ENCODE measurements at places on chromosomes 7 and 10.

DNA sequence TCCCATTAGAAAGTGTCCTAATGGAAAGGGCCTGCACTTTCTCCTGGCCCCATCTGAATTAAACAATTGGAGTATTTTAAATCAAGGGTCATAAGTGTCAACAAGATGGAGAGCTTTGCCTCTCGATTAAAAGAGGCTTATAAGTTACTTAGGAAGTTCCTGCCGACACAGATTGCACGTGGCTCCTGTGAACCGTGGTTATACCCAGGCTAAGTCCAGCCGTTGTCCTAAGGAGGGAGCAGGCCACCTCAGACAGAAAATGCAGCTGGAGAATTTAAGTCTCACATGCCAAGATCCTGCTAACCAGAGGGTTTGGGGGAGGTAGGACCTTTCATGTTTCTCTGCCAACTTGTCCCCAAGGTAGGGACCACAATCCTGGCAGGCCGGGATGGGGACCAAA, 626.5 kb upstream of the GALNT17 start:
- no peak for DNase-seq

- no peak for DNase-seq
Observed at GRCh38 chr10:131021969-131022368, 289.6 kb downstream of the TCERG1L start.

- no peak for DNase-seq
Observed at GRCh38 chr10:17203416-17203815, 1.9 kb upstream of the TRDMT1 start.

DNA sequence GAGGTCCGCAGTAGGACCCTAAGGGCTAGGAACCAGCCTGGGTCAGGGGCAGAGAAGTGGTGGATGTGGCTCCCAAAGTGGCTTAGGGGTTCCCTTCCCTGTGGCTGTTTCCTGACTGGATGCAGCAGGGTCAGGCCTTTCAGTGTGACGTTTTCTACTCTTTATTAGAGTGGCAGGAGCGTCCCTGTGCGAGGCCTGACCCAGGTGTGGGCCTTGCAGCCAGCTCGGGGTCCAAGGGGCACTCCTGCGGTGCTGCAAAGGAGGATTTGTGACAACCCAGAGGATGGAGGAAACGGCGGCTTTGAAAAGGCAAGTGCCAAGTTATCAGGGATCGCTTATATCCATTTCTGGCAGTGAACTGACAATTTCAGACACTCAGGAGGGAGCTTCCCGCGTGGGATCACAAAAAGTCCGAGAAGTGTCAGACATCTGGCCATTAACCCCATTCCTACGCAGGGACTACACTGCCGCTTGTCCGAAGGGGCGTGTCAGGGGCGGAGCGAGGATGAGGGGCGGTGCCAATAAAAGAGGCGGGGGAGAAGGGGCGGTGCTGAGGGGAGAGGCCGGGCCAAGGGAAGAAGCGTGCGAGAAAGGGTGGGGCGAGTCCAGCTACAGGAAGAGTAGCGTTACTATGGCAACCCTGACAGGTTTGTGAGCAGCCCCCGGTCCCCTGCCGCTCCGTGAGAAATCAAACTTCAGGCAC, 98.8 kb upstream of the ZNF722 start:
- peak; percentile 46 for DNase-seq

DNA sequence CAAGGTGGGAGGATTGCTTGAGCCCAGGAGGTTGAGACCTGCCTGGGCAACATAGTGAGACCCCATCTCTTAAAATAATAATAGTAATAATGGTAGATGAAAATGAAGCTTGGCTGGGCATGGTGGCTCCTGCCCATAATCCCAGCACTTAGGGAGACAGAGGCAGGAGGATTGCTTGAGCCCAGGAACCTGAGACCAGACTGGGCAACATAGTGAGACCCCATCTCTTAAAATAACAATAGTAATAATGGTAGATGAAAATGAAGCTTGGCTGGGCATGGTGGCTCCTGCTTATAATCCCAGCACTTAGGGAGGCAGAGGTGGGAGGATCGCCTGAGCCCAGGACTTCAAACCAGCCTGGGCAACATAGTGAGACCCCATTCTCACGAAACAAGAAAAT, 49.5 kb upstream of the LMTK2 start:
- no peak for DNase-seq

DNA sequence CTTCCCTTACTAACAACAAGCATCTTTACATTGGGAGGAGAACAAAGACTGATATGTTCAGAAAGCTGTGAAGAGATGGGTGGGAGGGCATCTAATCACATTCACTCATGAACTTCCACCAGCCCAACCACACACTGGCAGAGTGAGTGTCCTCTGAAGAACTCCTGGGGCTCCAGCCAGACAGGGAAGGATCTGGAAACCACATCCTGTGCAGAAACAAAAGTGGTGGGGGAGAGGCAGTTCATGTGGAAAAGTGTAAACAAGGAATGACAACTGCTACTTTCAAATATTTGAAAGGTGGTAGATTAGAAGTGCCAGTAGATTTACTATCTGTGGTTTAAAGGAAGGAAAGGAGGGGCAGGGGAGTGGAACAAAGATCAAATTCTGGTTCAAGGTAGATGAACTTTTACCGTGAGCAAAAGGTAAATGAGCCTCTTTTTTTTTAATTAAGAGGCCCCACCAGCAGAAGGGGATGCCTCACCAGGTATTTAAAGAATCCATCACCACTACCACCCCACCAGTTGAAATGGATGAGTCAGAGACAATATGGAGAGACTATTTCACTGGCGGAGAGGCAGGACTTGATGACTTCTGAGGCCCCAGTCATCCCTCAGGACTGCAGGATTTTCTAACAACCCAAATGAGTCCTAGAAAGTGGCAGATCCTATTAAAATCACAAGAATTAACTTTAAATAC, 34.5 kb downstream of the GOT1 start:
- no peak for DNase-seq

GRCh38 chr7:31478721-31479120, 35.2 kb upstream of the ITPRID1 start:
- no peak for DNase-seq

DNA sequence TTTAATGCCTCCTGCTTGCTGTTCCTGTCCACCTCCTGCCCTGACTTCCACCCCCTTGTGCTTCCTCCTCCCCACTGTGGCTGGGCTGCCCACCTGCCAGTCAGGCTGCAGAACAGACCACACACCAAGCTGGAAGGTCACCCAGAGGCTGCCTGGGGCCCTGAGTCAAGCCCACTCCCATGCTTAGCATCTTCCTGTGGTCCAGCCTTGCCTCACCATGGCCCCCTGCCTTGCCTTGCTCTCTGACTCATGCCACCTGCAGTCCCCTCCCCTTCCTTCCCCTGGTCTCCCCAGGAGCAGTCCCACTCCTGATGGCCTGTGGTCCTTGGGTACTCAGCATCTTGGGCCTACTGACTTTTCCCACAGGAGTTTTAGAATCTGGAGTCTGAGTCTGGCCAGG, 2.3 kb downstream of the CLEC2L start:
- no peak for DNase-seq

- no peak for DNase-seq
Observed at GRCh38 chr10:117597216-117597615, 54.7 kb downstream of the EMX2 start.

GRCh38 chr7:151696721-151697514, 177.2 kb upstream of the RHEB start:
- DNase-seq = no peak

DNA sequence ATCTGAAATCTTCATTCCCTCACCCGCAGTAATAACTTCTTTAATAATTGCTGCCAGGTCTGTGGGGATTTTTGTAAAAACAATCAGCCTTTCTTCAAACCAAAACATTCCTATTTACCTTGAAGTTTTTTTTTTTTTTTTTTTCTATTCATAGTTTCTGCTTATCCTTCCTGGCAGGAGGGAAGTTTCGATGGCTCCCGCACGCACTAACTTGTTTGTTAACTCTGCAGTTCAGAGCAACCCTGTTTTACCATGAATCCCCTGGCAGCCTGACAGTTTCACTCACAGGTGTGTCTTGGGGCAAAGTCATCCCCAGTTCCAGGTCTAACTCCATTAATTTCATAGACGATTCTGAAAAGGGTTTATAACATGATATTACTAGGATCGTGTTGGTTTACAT, 149.3 kb downstream of the KLF6 start:
- DNase-seq = no peak

- DNase-seq = no peak
Observed at GRCh38 chr7:14748461-14748860, 154.1 kb downstream of the DGKB start.

GRCh38 chr7:93935102-93935501, 13.6 kb downstream of the GNG11 start:
- no peak for DNase-seq

GRCh38 chr7:144885478-144885877, 49.6 kb upstream of the TPK1 start:
- no peak for DNase-seq

- no peak for DNase-seq
Observed at GRCh38 chr10:86962981-86963310, 4.5 kb downstream of the SNCG start.

GRCh38 chr10:89095701-89096391, 105.2 kb downstream of the FAS start:
- no peak for DNase-seq

GRCh38 chr10:73941300-73941699, 30.4 kb downstream of the PLAU start:
- DNase-seq = no peak

- no peak for DNase-seq
Observed at GRCh38 chr7:12945901-12946300, 258.5 kb downstream of the ARL4A start.

Data from activated CD8-positive, alpha-beta memory T cell treated with anti-CD3 and anti-CD28 coated beads for 48 hours (primary cell).